EH (cell line): ENCODE measurements at places on chromosomes 2 and 18.

DNA sequence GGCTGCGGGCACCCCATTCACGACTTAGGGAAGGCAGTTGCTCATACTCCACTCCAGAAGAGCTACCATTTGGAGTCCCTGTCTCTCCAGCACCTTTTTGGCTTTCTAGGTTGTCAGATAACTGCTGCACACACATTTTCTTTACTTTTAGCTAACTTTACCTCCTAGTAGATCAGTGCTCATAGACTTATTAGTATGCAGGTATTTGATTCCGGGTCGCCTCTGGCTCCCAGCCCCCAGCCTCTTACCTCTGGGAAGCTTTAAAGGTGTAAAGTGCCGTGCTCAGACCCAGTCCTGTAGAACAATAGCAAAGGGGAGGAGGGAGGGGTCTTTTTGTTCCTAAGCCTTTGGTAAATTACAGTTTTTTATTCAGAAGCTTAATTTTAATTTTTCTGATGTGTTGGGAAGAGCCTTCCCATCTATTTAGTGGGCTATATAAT, 102.9 kb downstream of the SPTBN1 start:
- no peak for DNase-seq

- DNase-seq, result no peak
These were observed 303.0 kb upstream of the ZEB2 start for GRCh38 chr2:144822966-144823365.

DNA sequence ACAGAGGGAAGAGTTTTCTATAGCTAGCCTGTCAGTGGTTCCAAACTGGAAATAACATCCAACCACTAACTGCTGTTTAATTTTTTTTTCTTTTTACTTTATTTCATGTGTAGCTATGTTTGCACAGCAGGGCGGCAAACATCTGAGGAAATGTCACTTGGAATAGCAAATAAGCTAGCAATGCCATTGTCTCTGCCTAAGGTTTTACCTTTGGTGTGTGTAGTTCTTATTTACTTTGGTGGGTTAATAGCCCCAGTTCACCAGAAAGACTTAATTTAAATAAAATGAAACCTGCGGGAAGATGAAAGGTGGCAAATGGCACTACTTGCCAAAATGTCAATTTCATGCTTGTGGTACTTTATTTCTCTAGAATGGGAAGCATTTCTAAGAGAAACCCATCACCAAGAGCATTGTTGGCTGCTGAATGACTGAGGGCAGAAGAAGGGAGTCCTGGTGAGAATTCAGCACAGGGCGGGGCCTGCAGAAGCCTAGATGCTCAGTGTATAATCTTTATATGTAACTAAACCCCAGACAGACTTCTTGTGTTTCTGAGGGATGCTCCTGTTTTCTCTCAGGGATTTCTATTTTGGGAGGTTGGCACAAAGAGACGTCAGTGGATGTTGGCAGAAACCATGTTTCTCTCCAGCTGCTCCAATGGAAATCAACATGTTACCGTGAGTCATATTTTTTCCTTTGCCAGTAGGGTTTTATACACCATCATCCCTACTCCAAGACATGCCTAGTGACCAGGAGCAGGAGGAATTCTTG, 300.4 kb upstream of the NT5C1B start:
- DNase-seq, result peak; percentile 19

- DNase-seq, result no peak
These were observed 140.1 kb downstream of the MBP start for GRCh38 chr18:76992226-76993084.

- no peak for DNase-seq
These were observed 47.7 kb downstream of the HS6ST1 start for GRCh38 chr2:128270672-128271596.

DNA sequence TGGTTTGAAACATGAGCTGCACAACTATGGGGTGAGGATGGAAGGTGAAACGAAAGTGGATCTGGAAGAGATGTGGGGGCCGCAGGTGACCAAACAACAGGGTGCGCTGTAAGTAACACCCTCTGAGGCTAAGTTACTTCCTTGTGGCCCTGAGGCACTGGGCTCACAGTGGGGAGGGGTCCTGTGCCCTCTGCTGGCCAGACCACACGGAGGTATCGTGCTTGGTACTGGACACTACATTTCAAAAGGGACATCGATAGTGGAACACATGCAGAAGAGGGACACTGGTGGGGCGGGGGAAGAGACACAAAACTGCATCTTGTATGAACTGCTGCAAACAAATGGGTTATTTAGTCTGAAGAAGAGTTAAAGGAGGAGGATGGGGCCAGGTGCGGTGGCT, 110.6 kb downstream of the CLIP4 start:
- DNase-seq, result no peak

- DNase-seq, result peak; percentile 84
These were observed 143.7 kb downstream of the TPO start for GRCh38 chr2:1556776-1557466.

- no peak for DNase-seq
These were observed 41.3 kb downstream of the RHOB start for GRCh38 chr2:20488201-20488641.

GRCh38 chr18:1585881-1586488, 681.3 kb downstream of the ADCYAP1 start:
- DNase-seq, result peak; percentile 38

- DNase-seq, result no peak
These were observed 356.9 kb upstream of the KLHL29 start for GRCh38 chr2:23028106-23028505.

DNA sequence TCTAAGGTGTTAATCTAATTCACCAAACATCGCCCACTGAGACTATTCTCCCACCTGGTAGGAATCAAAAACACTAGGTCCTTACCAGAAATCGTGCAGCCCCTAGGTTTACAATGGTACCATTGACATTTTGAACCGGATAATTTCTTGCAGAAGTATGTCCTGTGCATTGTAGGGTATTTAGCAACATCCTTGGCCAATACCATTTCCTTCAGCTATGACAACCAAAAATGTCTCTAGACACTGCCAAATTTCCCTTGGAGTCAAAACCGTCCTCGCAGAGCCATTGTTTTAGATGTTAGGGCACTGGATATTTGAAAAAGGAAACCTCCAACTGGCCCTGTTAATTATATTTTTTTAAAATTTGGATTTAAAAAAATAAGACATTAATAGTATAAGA, 3.8 kb downstream of the VPS54 start:
- DNase-seq, result no peak

DNA sequence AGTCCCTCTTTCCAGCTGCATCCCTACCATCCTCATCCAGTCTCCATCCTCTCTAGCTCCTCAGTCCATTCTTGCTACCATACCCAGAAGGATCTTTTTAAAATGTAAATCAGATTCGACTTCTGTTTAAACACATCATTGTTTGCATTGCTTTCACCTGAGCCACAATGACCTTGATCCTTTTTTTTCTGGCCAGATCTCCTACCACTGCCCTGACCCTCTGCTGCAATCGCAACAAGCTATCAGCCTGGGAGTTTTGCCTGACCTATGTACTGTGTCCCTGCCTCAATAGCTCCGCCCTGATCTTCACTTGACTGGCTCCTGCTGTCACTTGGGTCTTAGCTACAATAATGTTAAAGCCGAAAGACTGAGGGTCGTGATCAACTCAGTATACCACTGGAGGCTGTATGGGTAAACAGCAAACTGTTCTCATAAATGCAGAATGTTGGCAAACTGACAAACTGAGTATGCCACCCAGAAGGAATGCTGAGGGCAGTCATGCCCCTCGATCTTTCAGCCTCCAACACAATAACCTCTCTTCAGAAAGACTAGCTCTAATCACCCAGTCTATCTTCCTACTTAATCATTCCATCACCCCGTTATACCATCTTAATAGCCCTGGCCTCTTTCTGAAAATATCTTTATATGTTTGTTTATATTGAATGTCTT, 2.6 kb upstream of the RBM43 start:
- DNase-seq, result peak; percentile 14

GRCh38 chr2:52429740-52430139, 1337.9 kb upstream of the CHAC2 start:
- DNase-seq, result no peak

- peak; percentile 78 for DNase-seq
These were observed 26.1 kb downstream of the GAD1 start for GRCh38 chr2:170842785-170843184.

DNA sequence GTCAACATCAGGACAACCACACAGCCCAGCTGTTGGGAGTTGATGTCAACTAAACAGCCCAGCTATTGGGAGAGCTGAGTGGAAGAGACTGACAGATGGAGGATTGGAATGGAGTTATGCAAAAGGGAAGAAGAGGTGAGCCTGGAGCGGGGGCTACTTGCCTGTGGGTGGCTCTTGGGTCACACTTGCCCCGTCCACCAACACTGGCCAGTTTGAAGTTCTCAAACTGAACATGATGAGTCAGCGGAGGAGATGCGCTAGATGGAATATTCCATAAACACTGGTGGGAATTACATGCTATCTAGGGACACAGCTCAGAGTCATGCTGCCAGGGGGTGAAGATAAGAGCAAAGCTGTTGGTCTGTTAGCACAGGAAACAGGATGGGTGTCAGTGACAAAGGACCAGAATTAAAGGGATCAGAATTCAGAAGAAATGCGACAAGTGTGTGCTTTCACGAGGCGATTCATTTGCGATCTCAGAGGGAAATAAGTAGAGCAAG, 33.2 kb upstream of the AGAP1 start:
- no peak for DNase-seq

DNA sequence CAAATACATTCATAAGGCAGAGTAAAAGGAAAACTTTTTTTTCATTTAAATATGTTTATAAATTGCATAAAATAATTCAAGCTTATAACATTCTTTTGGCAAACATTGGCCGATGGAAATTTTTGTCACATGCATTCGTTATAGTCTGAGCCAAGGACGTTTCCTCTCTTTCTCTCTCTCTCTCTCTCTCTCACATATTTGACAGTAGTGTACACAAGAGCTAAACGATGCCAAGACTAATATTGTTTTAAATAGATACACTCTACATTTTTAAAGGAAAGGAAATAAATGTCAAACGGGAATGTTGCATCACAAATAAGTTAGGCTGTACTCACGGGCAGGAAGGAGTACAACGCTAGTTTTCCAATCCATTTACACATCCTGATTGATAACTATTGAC, 251.1 kb upstream of the SMIM21 start:
- DNase-seq, result no peak

DNA sequence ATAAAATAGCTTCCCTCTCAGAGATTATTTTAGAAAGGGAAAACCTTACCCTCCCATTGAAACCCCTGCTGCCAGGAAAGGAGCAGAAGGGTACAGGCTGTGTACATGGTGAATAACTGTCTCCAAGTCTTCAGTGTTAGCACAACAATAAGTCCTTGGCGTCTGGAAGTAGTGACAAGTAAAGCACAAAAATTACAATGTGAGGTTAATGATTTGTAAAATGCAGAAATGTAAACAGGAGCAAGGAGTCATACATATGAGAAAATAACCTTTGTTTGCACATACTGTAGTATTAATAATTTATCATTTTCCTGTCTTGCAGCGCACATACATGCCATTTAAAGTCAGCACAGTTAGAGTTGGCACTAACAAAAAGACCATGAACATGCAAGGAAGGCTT, 40.5 kb downstream of the ABHD3 start:
- no peak for DNase-seq

DNA sequence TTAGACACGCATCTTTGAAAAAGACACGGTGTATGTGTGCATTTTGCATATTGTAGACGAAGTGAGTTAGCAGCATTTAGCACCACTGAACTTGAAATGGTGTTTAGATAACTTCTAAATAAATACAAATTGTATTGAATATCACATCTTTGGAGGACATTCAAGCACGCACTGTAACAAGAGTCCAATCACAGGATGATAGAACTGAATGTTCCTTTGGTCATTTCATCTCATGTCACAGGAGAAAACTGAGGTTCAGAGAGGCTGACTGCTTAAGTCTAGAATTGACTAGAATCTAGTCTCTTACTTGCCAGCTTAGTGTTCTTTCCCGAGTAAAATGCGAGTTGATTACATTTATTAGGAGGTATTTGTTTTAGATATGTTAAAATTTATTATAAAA, 119.2 kb upstream of the CCDC195 start:
- no peak for DNase-seq

DNA sequence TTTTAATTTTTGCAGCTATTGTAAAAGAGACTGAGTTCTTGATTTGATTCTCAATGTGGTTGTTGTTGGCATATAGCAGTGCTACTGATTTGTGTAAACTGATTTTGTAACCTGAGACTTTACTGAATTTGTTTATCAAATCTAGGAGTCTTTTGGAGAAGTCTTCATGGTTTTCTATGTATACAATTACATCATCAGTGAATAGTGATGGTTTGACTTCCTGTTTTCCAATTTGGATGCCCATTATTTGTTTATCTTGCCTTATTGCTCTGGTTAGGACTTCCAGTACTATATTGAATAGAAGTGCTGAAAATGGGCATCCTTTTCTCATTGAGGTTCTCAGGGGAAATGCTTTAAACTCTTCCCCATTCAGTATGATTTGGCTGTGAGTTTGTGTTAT, 99.7 kb downstream of the GULP1 start:
- DNase-seq, result no peak

DNA sequence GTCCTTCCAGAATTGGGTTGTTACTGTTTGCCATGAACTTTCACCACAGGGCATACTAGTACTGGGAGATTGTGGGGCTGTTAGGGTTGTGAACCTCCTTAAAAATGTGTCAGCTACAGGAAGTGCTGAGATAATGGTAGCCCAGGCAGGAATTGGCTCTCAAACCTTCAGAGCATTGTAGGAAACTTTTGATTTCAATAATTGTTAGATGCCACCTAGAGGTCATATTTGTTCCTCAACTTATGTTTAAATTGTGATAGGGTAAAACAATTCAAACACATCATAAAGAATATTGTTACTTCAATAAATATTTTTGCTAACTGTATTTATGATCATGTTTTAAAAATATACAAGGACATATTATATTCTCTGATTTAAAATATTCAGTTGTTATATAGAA, 594.6 kb downstream of the ADCYAP1 start:
- DNase-seq, result no peak

- no peak for DNase-seq
These were observed 132.9 kb downstream of the GAREM1 start for GRCh38 chr18:32337821-32338220.

- no peak for DNase-seq
These were observed 5.3 kb downstream of the CERS6 start for GRCh38 chr2:168461178-168461941.

- DNase-seq, result no peak
These were observed 33.1 kb downstream of the RBFA start for GRCh38 chr18:80067321-80067720.

DNA sequence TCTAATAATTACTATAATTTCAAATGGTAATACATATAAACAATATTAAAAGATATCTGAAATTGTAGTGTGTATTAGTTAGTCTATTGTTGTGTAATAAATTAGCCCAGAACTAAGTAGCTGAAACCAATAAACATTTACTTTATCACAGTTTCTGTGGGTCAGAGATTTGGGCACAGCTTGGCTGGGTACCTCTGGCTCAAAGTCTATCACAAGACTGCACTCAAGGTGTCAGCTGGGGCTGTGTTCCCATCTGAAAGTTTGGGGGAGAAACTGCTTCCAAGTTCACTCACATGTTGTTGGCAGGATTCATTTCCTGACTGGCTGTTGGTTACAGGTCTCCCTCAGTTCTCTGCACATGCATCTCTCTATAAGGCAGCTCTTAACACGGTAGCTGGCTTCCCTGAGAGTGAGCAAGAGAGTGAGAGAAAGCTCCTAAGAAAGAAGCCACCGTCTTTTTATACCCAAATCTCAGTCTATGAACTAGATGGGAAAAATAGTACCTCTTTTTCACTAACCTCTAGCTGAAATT, 25.6 kb upstream of the WIPF1 start:
- no peak for DNase-seq
